ENCODE measurements at places on chromosomes 1 and 21.

- no peak for DNase-seq
Observed at GRCh38 chr1:71473331-71473730, 392.5 kb upstream of the ZRANB2 start.

- DNase-seq: no peak
Observed at GRCh38 chr1:181397845-181398244, 85.5 kb upstream of the CACNA1E start.

GRCh38 chr1:113747376-113747775 is 11.9 kb downstream of the PHTF1 start:
- no peak for DNase-seq

GRCh38 chr1:19351873-19352272 is 39.7 kb downstream of the SLC66A1 start:
- no peak for DNase-seq

- DNase-seq: no peak
Observed at GRCh38 chr1:44890007-44890406, 47.0 kb upstream of the PTCH2 start.

DNA sequence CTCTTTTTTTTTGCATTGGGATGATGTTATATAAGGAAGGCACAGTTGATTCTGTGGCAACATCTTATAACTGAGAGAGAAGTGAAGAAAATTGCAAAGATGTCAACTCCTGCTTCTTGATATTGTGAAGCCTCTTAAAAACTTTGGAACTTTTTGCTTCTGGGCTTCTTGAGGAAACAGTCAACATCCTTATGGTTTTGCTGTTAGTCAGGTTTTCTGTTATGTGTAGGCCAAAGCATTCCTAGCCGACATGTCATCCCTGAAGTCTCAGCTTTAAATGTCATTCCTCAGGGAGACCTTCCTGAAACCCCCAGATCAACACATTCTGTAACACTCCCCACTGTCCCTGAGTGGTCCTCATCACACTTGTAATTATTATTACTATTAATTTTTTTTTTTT is 12.6 kb downstream of the FALEC start:
- DNase-seq: no peak

GRCh38 chr1:92713939-92714338 is 71.0 kb downstream of the EVI5 start:
- no peak for DNase-seq

DNA sequence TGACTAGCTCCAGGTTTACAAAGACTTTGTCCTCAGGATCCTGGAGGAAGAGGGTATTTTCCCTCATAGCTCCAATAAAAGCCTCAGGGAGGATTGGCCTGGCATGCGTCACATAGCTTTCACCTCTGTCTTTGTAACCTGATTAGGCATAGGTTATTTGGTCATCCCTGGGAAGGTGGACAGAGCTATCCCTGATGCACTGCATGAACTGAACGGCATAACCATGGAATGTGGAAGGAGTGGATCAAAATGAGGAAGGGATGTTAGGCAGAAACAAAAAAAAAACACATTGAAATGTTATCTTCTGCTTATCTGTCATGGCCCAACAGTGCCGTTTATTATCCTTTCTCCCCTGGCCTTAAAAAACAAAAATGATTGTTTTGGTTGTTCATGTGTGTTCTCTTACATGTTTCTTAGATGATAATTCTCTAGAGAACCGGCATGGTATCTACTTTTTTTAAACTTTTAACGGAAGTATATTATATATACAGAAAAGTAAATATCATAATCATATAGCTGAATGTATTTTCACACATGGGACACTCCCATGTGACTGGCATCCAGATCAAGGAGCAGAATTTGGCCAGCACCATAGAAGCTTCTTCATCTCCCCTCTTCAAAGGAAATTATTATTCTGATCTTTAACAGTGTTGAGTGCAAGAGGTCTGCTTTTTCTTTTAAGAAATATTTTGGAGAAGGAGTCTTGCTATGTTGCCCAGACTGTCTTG is 85.3 kb downstream of the RPS6KC1 start:
- no peak for DNase-seq

DNA sequence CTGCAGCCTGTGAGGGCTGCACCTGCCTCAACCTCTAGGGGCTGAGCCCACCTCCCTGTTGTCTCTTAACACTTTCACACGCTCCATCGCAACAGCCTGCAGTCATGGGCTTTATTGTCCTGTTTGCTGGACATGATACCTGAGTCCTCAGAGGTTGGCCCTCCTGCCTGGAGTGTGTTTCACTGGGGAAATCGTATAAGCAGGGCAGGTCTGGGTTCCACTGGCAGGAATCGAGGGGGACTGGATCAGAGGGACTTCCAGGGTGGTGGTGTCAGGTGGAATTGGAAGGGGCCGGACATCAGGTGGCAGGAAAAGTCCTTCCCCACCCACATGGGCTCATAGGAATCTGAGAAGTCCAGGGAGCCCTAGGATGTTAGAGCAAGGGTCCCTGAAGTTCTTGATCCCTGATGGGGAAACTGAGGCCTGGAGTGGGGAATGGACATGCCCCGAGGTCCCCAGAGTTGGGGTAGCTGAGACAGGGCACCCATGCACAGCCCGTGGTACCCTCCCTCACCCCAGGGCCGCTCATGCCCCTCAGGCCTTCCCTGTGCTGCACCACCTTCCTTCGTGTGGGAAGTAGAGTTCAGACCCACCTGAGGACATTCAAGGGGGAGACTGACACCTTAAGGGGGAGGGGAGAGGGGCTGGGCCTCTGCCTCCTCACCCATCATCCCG is 66.6 kb downstream of the PIK3CD start:
- DNase-seq: peak; percentile 70

- DNase-seq: no peak
Observed at GRCh38 chr21:27362249-27362648, 395.4 kb upstream of the ADAMTS5 start.

- DNase-seq: no peak
Observed at GRCh38 chr1:206898089-206898914, 1.1 kb downstream of the IL24 start.

All from KG1 (cell line).